Left colon (tissue), 2 donors: ENCODE measurements at places on chromosomes 3 and 15. TPM values are rescaled to one million over a fixed set of nuclear protein-coding genes. Genes with fewer than 3 reads are reported as not detected.

DNA sequence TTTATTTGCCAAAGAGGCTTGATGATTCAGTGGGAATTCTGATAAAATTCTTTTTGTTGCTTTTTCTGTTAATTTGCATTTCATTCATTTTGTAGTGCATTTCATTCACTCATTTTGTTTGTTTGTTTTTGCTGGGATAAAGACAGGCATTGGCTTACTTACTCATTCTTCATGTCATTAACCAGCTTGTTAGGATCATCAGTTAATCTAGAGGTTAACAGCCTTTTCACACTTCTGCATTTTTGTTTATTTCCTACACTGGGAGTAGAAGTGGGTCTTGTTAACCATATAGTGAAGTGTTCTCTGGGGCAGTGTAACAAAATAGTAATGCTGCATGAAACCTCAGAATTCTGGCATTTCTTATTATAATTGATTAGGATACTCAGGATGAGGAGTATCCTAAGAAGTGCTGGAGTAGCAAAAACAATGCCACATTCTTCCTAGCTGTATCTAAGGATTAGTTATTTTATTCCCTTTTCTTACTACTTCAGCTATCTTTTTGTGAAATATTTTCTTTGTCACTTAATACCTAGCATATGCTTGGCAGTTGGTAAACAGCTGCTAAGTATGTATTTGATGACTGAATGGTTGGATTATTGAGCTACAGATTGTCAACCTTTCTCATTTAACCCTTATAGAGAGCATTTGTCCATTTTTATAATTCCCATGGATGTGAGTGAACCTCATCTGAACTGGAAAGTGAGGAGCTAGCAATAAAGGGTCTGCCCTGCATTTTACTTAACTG is 135.7 kb upstream of the LRRFIP2 start:
- DNase-seq: no peak

DNA sequence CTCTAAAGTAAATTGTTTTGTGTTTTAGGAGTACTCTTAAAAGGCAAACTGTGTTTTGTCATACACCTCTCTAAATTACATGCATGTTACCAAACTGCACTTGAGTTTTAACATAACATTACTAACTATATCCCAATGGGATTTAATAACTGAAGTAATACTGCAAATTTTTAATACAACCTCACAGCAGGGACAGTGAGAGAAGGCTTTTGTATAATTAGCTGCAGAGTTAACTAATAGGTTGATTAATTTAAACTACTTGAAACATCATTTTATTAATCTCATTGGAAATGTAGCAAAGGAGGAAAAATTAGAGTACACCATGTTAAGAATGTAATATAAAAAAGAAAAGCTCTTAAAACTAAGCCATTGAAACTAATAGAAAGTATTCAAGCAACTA is 417.3 kb downstream of the CADM2 start:
- no peak for DNase-seq

GRCh38 chr3:30855400-30856292 is 38.8 kb downstream of the GADL1 start:
- DNase-seq: no peak

GRCh38 chr3:129576514-129577352 is 29.7 kb downstream of the PLXND1 start:
- DNase-seq: peak; percentile 70

- no peak for DNase-seq
Measured at GRCh38 chr15:38163658-38164057, 89.0 kb upstream of the SPRED1 start.

DNA sequence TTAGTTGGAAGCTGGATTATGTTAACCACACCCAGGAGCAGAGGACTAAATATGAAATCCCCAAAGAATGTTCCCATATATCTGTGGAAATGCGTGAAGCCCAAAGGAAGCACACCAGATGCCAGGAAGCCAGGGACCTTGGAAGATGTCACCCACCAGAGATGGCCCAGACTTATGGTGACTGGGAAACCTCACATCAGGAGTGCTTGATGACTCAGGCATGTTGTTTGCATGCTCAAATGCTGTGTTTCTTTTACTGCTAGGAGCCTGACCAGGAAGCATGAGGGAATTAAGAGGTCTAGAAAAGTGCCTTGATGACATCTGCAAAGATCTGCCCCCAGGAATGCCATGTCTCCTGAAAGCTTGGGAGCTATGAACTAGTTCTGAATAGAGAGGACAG is 109.0 kb upstream of the SLC2A2 start:
- no peak for DNase-seq

DNA sequence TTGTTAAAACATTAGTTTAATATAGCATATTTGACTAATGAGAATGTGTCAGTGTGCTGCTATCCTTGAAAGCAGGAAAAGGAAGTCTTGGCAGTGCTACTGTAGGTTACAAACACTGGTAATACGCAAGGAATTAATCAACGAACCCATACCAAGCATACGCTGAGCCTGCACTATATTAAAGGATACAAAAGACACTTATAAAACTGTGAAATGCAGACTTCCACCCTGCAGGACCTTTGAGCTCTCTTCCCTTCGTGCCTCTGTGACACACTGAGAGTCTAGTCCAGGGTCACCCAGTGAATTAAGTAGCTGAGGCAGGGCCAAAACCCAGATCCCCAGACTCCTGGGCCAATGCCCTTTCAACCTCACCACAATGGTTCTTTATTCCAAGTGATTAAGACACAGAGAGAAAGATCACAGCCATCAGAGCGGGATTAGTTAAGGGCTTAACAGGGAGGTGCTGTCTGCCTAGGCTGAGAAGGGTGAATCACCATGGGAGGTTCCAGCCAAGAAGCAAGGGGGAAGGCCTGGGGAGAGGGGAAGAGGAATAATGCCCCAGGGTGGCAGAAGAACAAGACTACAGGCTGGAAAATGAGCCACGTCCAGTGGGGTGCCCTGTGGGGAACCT is 6.8 kb downstream of the ANXA2 start:
- DNase-seq: peak; percentile 36

DNA sequence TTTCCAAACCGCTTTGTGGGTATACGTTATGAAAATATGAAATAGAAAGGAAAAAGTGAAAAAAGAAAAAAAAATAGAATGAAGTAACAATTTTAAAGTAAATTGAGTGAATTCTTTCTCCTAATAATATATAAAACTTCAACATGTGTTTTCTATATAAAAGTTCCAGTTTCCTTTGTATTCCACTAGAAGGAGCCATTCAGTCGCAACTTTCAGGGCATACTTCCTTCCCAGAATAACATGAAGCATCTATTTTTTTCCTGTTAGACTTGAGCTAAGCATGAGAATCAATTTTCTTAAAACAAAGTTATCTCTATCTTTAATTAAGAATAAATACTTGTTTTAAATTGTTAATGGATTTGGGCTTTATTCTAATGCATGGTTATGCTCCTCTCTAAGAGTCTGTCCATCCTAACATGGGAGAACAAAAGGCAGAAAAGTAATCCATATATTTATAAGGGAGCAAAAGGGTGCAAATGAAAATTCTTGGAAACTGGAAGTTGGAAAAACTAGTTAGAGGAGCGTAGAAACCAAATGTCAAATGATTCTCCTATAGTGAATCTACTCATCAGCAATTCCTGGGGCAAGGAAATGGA is 16.0 kb upstream of the VGLL3 start:
- no peak for DNase-seq

GRCh38 chr15:66102563-66103292 is 150.8 kb downstream of the MEGF11 start:
- DNase-seq: no peak

GRCh38 chr3:156976933-156977332 is 150.8 kb downstream of the LEKR1 start:
- DNase-seq: no peak

DNA sequence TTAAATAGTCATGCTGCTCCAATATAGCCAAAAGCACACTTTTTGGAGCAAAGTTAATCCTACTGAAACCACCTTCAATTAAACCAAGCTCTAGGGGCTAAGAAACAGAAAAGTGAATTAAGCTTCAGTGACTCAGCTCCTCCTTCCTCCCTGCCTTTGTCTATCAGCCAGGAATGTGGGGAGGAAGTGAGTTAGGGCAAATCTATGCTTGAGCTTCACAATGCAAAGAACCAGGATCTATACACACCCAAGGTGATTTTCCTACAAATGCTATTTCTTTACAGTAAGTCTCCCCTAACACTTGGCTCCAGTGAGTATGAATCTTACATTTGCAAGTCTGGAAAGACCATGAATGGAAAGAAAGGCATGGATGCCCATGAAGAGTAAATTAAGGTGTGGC is 212.1 kb downstream of the P3H2 start:
- no peak for DNase-seq

DNA sequence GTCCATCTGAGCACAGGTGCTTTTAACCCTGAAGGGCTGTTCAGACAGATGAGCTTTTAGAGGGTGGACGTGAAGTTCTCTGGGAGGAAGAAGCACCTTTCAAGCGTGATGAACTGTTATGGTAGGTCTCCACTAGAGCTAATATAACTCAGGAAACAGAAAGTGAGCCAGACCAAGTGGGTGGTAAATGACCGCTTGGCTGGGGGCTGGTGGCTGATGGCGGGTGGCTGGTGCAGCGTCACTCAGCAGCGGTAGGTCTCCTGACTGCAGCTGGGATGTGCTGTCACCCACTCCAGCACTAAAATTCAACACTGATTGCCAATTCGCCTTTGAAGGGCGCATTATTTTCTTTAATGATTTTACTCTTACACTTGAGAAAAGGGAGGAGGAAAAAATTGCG is 31.2 kb upstream of the LACTB start:
- DNase-seq: no peak

DNA sequence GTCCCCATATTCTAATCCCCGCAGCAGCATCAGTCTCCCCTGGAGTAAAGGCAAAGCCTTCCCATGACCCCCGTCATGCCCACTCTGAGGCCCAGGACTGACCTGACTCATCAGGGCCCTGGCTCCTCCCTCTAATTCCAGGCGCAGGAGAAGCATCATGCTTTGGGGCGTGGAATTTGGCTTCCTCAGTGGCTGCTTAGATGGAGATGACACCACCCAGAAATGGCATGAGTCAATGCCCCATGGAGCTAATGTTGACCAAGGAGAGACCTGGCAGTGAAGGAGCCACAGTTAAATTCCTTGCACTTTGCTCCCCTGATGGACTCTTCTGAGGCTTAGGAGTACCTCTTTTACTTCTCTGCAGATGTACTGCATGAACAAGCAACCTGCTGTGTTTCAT is 204.2 kb upstream of the PROK2 start:
- DNase-seq: no peak

DNA sequence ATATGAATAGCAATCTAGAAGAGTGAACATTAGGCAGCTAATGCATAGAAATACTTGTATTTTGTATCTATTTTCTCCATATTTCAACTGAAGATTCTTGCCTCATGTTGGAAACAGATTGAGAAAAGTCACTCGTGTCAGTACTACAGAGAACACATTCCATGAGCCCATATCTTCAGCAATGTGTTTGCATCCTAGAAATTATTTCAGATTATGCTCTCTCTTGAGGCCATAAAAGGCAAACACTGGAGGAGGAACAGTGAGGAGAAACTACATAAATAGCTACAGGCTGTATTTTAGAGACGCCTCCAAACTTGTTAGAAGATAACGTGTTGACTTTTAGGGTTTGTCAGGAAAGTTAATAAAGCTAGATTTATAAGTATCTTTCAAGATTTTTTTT is 906.9 kb downstream of the FHIT start:
- DNase-seq: no peak

GRCh38 chr3:118970819-118971218 is 63.8 kb downstream of the IGSF11 start:
- no peak for DNase-seq

GRCh38 chr3:55487381-55488241 is 505 bp upstream of the WNT5A start:
- peak; percentile 38 for DNase-seq

DNA sequence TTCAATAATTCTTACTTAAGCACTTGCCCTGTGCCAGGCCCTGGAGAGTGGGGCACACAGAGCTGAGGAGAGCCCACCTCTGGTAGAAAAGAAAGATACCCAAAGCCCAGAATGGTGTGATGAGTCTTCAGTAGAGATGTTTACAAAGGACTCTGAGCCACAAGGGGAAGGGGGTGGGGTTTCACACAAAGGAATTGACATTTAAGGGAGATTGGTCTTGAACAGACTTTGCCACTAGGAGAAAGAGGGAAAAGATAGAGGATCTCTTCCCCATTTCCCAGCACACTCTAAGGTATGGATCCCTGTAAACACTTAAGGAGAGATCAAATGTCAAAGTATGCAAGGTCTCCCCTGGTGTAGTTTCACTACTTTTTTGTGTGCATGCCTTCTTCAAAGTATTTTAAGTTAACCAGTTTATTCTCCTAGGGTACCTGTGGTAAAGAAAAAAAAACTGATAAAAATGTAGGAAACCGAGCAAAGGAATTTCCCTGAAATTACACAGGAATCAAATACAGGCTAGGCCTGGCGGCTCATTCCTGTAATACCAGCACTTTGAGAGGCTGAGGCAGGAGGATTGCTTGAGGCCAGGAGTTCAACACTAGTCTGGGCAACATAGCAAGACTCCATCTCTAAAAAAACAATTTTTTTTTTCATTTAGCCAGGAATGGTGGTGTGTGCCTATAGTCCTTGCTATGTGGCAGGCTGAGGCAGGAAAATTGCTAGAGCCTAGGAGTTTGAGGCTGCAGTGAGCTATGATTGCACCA is 117.6 kb upstream of the SKOR1 start:
- no peak for DNase-seq

GRCh38 chr3:188279502-188280335 is 125.8 kb downstream of the LPP start:
- no peak for DNase-seq

- no peak for DNase-seq
Measured at GRCh38 chr3:40608091-40608490, 83.3 kb downstream of the ZNF621 start.

- no peak for DNase-seq
Measured at GRCh38 chr3:128814519-128815317, 64.7 kb upstream of the ACAD9 start.

DNA sequence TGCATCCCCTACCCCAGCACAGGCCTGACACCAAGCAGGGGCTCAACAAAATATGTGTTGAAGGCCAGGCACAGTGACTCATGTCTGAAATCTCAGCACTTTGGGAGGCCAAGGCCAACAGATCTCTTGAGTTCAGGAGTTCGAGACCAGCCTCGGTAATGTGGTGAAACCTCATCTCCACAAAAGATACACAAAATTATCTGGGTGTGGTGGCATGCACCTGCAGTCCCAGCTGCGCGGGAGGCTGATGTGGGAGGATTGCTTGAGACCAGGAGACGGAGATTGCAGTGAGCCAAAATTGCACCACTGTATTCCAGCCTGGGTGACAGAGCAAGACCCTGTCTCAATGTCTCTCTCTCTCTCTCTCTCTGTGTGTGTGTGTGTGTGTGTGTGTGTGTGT is 30.7 kb upstream of the CYP11A1 start:
- DNase-seq: no peak

GRCh38 chr3:39106281-39106811 is 1.1 kb downstream of the GORASP1 start:
- no peak for DNase-seq

LRRC49 gene
- 3.0 TPM for total RNA-seq

UBA7 gene
- total RNA-seq: 71.6 TPM

A4GNT gene
- total RNA-seq: not detected

RAD51 gene
- 7.1 TPM for total RNA-seq

RTP1 gene
- total RNA-seq: not detected

CFAP100 gene
- not detected for total RNA-seq

ASB14 gene
- not detected for total RNA-seq

IL12A gene
- total RNA-seq: 0.67 TPM

ALDH1A3 gene
- 3.9 TPM for total RNA-seq

BFSP2 gene
- total RNA-seq: not detected

CHRM5 gene
- total RNA-seq: not detected
